ENCODE measurements at places on chromosomes 3 and 15. TPM values are rescaled to one million over a fixed set of nuclear protein-coding genes. Genes with fewer than 3 reads are reported as not detected.

The CSPG4 gene
- total RNA-seq: not detected

The FAM219B gene
- total RNA-seq: 49.7 TPM

DNA sequence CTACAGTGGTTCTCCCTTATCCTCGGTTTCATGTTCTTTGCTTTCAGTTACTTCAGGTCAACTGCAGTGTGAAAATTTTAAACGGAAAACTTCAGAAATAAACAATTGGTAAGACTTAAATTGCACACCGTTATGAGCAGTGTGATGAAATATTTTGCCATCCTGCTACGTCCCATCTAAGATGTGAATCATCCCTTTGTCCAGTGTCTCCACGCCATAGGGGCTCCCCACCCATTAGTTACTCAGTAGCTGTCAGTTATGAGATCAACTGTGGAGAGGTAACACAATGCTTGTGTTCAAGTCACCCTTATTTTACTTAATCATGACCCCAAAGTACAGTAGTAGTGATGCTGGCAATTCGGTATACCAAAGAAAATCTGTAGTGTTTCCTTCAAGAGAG lies 47.4 kb downstream of the TJP1 start:
- DNase-seq: no peak

DNA sequence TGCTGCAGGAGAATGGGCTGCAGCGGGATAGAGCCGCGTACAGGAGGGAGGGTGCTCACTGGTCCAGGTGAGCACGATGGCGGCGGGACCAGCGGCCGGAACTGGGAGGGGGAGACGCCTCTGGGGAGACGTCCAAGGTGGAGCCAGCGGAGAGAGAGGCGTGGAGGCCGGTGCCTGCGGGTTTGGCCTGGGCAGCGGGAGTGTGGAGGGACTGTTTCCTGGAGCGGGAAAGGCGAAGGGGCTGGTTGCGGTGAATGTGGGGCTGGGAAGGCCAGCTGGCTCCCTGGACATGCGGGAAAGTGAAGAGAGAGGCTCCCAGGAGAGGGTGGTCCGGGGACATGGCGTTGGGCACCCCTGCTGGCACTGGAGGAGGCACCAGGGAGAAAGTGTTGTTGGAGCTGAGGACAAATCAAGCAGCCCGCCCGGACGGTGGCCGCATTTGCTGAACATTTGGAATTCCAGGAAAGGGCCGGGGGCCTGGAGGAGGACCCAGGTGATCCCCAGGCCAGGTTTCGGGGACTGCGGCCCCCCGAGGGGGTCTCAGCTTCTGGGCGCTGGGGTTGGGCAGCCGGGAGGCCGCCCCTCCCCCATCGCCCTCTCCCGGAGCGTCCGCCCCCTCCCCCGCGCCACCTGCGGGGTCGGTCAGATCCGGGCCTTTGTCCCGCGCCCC lies 34.3 kb downstream of the DNAJB8 start:
- no peak for DNase-seq

DNA sequence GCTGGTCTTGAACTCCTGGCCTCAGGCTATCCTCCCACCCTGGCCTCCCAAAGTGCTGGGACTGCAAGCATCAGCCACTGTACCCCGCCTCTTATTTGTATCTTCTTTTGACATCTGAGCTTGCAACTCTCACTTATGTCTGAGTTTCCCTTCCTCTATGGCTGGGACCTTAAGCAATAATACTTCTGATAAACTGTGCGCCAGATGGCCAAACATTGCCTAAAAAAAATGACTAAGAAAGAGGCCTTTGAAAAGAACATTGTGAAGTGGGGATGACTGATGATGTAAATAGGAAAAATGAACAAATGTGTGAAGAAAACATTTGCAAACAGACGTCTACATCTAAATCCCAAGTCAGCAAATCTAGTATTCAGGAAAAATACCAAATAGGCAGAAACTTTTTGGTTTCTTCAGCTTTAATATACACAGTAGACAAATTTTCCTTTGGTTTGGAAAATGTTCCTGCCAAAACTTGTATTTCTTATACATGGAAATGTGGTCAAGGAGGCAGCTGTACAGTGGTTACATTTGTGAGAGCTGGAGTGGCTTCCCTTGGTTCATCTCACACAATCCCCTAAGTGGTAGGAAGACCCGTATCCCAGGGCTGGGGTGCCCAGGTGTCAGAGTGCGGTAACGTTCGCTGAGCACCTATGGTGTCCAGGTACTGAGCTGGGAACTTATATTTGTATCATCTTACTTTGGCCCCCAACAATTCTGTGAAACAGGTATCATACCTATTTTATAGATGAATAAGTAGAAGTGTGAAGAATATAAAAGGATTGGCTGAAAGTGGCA lies 11.6 kb upstream of the TFRC start:
- DNase-seq: no peak
